ENCODE measurements at places on chromosomes 5 and 9. TPM values are rescaled to one million over a fixed set of nuclear protein-coding genes. Genes with fewer than 3 reads are reported as not detected.

OSTF1 gene
- 22.9 TPM for polyA plus RNA-seq

FOXD4L4 gene
- polyA plus RNA-seq = 0.23 TPM

SLC28A3 gene
- 0.04 TPM for polyA plus RNA-seq

ABITRAM gene
- 22.9 TPM for polyA plus RNA-seq

ANKRD31 gene
- polyA plus RNA-seq = 0.20 TPM

MGAT1 gene
- polyA plus RNA-seq = 64.9 TPM

SHISAL2B gene
- polyA plus RNA-seq = not detected

TMEM252 gene
- polyA plus RNA-seq = 1.3 TPM

FKBP15 gene
- not detected for polyA plus RNA-seq

ARHGEF37 gene
- 4.1 TPM for polyA plus RNA-seq

SIT1 gene
- 2.3 TPM for polyA plus RNA-seq

SCGB3A1 gene
- 0.79 TPM for polyA plus RNA-seq

IL13 gene
- not detected for polyA plus RNA-seq

PTGES gene
- polyA plus RNA-seq = 10.6 TPM

DRD1 gene
- polyA plus RNA-seq = 0.05 TPM

PCDHA9 gene
- polyA plus RNA-seq = not detected
